Activated CD8-positive, alpha-beta memory T cell treated with anti-CD3 and anti-CD28 coated beads for 48 hours (primary cell): ENCODE measurements at places on chromosomes 6 and 20.

DNA sequence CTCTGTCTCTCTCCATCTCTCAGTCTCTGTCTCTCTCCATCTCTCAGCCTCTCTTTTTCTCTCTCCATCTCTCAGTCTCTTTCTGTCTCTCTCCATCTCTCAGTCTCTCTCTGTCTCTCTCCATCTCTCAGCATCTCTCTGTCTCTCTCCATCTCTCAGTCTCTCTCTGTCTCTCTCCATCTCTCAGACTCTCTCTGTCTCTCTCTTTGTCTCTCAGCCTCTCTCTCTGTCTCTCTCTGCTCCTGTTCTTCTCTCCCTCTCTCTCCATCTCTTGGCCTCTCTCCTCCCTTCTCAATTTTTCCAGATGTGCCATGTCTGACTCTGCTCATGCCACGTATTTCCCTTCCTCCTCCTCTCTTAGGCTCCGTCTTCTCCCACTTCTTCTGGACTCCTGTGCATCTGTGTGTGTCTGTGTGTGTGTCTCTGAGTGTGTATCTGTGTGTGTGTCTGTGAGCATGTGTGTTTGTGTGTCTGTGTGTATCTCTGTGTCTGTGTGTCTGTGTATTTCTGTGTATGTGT, 72.7 kb downstream of the SRC start:
- DNase-seq: no peak

DNA sequence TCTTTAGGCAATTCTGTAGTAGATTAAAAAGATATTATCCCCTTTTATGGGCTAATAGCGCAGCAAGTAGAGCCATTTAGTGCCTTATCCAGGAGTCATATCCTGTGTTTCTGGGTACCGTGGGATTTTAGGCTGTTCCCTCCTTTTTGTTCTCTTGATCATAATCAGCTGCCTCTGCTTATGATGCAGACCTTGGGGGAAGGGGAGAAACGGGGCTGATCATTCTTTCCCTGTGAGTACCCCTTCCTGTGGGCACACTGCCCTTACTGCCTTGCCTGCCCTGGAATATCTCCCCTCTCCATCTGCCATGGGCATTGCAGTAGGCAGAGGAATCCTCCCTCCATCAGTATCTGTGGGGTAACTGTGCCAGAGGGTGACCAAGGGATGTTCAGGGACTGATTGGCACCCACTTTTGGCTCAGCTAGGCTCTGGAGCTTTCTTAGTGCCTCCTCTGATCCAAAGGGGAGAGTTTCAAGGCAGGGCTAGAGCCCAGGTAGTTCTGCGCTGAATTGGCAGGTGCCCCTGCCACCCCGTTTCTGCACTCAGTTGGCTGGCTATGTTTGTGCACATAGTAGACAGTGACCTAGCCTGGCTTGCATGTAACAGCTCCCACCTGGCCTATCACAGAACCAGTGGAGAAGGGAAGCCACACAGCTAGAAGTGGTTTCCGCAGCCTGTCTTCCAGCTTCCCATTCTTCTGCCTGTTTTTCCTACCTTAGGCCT, 103.3 kb downstream of the FIG4 start:
- no peak for DNase-seq

GRCh38 chr6:166465003-166465399, 82.3 kb upstream of the MPC1 start:
- DNase-seq: no peak

- no peak for DNase-seq
Measured at GRCh38 chr6:150006961-150007464, 18.3 kb downstream of the RAET1L start.

- DNase-seq: no peak
Measured at GRCh38 chr6:158143700-158144099, 24.4 kb downstream of the SERAC1 start.

- DNase-seq: no peak
Measured at GRCh38 chr20:3739054-3739925, 6.8 kb downstream of the HSPA12B start.

- DNase-seq: no peak
Measured at GRCh38 chr6:108712946-108713345, 135.3 kb upstream of the ARMC2 start.

- no peak for DNase-seq
Measured at GRCh38 chr6:40807484-40807883, 220.3 kb upstream of the LRFN2 start.

DNA sequence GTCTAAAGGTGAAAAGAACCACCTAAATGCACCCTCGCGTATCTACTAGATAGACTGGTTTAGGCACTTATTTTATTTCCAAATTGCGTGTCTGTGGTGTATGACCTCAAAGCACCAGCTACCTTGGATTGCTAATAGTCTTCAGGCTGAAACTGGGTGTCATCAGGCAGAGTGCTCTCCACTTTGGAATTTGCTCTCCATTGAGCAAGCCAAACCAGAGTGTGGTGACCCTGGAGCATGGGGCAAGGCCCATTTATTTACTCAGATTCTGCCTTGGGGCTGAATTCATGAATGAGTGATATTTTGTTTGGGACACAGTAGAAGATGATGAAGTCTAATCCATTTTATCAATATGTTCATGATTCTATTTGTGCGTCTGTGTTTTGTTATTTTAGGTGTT, 812.8 kb upstream of the SLC35B3 start:
- DNase-seq: no peak

DNA sequence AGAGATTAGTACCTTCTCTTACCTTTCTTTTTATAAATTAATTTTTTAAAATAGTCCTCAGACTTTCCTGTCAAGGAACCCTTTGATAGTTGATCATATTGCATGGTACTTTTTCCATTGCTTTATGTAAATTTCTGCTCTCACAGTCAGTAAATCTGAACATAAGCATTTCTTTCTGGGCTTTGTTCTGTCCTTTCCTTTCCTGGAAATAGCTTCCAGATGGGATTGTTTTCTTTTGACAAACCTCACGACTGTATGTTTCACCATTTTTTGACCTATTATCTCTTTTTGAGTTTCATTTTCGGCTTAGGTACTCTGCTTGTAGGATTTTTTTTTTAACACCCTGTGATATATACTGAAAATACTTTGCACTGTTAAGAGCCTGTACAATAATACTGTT, 32.6 kb downstream of the UTRN start:
- no peak for DNase-seq
